ENCODE measurements at places on chromosomes 4 and X. TPM values are rescaled to one million over a fixed set of nuclear protein-coding genes. Genes with fewer than 3 reads are reported as not detected.

The TCEAL5 gene
- 7.2 TPM for total RNA-seq

The MAOA gene
- 11.9 TPM for total RNA-seq

The GLOD5 gene
- not detected for total RNA-seq

DNA sequence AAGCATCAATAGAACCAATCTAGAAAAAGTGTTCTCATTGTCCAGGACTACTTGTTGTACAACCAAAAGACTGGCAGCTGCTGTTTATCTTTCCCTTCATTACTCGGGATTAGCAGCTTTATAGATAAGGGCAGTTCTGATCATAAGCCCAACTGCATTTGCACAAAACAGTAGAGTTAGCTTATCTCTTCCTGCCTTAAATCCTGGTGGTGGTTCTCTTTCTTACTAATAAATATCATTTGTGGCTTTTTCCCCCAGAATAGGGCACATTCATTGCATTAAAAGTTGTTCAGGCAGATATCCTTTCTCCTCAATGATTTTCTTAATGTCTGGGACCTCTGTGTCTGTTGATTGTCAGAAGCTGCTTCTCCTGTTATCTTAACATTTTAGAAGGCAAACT, 20.2 kb upstream of the RRAGB start:
- no peak for DNase-seq

- DNase-seq = no peak
These were observed 559.9 kb downstream of the RAB28 start for GRCh38 chr4:12924253-12924652.

DNA sequence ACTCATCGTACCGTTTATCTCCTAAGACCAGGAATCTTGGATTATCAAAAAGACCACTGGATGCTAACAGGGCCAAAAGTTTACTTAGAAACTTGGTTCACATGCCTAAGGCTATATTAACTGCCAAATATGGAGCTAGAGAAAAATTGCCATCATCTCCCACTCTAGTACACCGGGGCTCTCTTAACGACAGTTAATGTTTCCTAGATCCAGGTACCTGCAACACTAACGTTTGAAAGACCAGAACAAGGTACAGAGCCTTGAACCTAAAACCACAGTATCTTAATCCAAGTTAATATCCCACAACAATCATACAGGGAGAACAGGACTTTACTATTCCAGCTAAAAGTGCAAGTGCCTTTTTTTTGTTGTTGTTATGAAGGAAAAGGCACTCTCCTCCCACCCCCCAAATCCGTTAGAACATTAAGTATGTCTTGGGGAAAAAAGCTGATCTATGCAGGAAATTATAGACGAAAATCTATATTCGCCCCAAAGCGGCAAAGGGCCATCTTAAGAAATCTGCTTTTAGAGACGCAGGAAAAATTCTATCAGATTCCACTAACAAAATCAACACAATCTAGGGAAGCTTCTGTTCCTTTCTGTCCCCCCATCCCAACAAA, 1.3 kb downstream of the G3BP2 start:
- no peak for DNase-seq

DNA sequence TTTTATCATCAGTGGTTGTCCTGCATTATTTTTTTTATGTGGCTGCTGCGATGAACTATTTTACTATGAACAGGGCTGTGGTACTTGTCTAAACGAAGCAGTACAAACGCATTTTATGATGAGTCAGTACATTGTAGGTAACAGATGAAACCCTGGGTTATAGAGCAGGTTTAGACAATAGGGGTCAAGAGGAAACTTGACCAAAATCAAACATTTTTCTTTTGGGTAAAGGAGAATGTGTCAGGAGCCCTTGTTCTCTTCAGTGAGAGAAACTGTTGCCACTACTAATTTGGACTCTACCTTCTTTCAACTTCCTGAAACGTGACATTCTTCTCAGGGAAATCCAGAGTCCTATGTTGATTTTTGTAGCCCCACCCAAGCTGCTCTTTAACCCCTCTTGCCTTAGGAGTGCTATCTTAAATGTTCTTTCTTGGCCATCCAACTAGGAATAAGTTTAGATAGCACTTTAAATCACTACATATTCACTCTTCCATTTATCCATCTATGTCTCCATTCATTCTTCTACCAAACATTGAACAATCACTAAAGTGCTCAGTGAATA, 415.8 kb upstream of the NR3C2 start:
- DNase-seq = no peak

DNA sequence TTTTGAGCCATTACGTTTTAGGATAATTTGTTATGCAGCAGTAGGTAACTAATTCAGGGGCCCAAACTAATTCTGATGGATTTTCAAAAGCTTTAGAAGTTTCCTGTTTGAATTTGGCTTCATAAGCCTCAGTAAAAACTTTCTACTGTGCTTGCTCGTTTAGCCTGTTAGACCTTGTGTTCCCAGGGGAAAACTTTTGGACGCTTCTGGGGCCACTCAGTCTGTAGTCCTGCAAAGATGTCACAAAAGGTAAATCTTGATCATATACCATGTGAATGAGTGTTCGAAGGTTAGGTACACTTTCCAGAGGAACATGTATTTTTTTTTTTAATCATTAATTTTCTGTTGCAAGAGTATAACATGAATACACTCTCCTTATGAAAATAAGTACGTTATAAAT, 70.7 kb downstream of the SUPT20HL2 start:
- DNase-seq = no peak

- no peak for DNase-seq
These were observed 24.4 kb downstream of the RELL1 start for GRCh38 chr4:37661772-37662171.

- no peak for DNase-seq
These were observed 254.8 kb downstream of the PCDH10 start for GRCh38 chr4:133403913-133404312.

DNA sequence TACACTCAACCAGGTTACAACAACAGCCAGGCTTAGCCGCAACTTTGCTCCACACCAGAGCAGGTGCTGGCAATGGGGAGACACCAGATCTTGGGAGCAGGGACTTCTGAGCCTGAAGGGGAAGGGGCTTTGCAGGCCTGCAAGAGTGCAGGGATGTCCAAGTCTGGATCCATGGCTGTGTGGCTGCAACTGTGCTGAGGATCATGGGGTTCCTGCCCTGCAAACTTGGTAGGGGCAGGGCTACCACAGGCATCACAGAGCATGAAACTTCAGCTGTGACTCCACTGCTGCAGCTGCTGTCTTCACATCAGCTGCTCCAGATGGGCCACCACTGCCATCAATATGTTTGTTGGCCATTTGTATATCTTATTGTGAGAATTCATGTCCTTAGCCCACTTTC, 340.4 kb downstream of the FSTL5 start:
- DNase-seq = no peak

DNA sequence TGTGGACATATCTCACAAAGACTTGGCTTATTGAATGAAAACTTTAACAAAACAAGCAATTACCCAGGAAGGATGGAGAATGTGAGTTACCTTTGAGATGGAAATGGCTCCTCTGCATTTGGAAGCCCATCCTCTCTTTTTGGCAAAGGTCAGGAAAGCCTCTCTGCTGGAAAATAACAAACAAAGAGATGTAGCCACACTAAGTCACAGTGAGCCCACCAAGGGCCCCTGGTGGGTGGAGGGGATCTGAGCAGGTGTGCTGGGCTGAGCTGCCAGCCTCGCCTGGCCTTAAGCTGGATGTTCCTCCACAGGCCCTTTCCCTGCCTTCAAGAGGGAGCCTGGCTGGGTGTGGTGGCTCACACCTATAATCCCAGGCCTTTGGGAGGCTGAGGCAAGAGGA, 269.2 kb downstream of the HNRNPD start:
- DNase-seq = no peak

DNA sequence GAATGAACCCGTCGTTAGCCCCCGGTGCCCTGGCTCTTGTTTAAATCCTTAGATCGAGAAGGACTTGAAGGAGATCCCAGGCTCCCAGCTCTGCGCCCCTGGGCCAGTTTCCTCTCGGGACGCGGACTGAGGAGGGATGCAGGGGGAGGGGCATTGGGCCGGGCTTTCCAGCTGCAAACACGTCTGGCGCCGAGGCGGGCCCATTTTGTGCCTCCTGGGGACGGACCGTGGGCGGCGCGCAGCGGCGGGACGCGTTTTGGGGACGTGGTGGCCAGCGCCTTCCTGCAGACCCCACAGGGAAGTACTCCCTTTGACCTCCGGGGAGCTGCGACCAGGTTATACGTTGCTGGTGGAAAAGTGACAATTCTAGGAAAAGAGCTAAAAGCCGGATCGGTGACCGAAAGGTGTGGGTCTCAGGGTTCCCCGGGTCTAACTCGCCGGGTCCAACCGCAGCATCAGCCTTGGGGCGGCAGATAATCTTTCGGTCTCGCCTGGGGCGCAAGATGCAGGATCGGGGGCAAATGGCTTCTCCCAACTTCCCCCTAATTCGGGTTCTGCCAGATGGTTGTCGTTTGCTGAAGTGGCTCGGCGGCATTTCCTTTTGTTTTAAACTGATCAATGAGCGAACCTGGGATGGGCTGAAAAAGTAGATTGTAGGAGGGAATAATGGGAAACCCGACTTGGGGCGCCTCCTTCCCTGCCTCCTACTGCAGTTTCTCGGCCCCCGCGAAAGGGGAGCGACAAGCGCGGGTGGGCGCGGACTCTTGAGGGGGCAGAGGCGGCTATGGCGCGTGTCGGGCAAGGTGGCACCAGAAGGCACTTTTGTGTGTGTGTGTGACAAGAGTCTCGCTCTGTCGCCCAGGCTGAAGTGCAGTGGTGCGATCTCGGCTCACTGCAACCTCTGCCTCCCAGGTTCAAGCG, 2.9 kb downstream of the PDGFRA start:
- DNase-seq = no peak

GRCh38 chr4:120714417-120715010, 208.0 kb downstream of the PRDM5 start:
- no peak for DNase-seq

DNA sequence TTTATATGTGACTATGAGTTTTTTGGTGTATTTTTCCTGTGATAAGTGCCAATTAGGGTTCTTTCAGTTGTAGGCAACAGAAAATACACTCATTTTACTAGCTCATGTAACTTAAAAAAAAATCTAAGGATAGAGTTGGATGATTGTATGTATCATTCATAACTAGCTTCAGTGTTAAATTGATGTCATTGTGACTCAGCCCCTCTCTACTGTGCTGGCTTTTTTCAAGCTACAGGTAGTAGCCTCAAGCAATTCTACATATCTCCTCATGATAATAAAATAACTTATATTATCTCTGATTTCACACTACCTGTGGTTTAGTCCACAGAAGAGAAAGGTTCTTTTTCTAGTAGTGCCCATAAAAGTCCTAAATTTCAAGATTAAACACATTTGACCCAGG, 11.9 kb downstream of the WDR17 start:
- no peak for DNase-seq

- no peak for DNase-seq
These were observed 10.1 kb downstream of the STK26 start for GRCh38 chrX:132033166-132033565.

- no peak for DNase-seq
These were observed 3.6 kb downstream of the UGT2B7 start for GRCh38 chr4:69099910-69100309.

GRCh38 chr4:23906839-23907238, 17.0 kb upstream of the PPARGC1A start:
- DNase-seq = no peak

DNA sequence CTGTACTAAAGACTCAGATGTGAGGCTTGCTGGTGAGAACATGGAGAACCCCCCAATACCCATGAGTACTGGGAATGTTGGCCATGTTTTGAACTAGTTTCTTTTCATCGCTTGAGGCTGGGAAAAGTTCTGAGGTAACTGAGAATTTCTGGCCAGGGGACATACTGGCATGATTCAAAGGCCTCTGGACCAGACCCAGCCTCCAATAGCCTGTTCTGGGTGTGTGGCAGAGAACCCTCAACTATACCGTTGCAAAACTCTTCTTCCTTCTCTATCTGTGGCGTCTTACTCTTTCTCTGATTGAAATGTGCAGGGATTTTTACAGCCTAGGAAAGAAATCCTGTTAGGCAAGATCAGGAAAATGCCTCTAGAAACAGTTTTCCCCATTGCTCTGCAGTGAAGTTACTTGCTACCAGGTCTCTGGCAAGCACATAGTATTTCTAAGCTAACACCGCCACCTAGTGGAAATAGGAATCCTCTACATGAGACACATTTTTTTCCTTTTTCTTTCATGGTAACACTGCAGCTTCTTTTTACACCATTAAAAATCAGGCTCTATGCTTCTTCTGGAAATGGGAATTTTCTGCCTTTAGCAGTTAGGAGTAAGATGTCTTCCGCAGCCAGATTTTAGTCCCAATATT, 170.7 kb upstream of the ZCCHC13 start:
- no peak for DNase-seq

DNA sequence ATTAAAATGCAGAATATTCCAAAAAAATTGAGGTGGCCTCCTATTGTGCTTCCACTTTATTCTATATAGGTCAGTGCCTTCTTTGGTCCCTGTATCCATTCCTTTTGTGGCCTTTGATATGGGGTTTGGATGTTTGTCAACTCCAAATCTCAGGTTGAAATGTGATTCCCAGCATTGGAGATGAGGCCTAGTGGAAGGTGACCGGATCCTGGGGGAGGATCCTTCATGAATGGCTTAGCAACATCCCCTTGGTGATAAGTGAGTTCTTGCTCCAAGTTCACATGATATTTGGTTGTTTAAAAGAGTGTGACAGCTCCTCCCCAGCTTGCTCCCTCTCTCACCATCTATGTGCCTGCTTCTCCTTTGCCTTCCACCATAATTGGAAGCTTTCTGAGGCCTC, 380.6 kb downstream of the INPP4B start:
- no peak for DNase-seq

GRCh38 chr4:3476341-3476747, 13.2 kb downstream of the DOK7 start:
- DNase-seq = no peak

DNA sequence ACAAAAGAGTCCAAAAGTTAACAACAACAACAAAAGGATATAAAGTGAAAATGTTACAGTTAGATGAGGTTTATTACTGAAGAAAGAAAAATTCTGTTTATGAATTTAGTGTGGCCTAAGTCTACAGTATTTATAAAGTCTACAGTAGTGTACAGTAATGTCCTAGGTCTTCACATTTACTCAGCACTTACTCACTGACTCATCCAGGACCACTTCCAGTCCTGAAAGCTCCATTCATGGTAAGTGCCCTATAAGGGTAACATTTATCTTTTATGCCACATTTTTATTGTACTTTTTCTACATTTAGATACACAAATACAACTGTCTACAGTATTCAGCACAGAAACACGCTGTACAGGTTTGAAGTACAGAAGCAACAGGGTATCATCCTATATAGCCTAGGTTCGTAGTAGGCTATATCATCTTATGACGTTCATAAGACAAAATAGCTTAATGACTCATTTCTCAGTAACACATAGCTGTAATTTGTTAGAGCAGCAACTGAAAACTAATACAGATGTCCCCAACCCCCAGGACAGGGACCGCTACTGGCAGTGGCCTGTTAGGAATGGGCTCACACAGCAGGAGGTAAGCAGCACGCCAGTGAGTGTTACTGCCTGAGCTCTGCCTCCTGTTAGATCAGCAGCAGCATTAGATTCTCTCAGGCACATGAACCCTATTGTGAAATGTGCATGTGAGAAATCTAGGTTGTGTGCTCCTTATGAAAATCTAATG, 61.3 kb downstream of the CENPC start:
- no peak for DNase-seq

Data from occipital lobe (tissue), 3 donors.